NCI-H1092 (cell line): ENCODE measurements at places on chromosomes 12 and 14.

DNA sequence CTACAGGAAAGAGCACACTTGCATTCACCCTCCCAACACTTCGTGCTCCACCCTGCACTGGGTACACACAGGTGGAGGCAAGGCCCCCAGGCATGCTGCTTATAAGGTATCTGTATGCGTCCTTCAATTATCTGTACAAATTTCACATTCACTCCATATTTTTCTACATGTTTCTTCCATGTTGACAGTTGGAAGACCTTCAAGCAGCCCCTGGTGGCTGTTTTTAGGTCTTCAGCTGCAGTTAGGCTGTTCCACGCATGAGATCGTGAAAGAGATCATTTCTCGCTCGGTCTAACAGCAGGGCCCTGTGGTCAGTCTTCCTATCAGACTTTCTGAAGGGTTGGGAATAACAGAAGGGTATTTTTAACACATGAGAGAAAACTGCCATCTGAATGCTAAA lies 47.1 kb downstream of the PLXNC1 start:
- DNase-seq: no peak

GRCh38 chr12:49346659-49347310 lies at the start of gene DNAJC22:
Gene DNAJC22, plus strand, starts transcription at chr12:49346888. Its CDS starts 1,985 bp downstream, at chr12:49348873.
- DNase-seq: no peak

DNA sequence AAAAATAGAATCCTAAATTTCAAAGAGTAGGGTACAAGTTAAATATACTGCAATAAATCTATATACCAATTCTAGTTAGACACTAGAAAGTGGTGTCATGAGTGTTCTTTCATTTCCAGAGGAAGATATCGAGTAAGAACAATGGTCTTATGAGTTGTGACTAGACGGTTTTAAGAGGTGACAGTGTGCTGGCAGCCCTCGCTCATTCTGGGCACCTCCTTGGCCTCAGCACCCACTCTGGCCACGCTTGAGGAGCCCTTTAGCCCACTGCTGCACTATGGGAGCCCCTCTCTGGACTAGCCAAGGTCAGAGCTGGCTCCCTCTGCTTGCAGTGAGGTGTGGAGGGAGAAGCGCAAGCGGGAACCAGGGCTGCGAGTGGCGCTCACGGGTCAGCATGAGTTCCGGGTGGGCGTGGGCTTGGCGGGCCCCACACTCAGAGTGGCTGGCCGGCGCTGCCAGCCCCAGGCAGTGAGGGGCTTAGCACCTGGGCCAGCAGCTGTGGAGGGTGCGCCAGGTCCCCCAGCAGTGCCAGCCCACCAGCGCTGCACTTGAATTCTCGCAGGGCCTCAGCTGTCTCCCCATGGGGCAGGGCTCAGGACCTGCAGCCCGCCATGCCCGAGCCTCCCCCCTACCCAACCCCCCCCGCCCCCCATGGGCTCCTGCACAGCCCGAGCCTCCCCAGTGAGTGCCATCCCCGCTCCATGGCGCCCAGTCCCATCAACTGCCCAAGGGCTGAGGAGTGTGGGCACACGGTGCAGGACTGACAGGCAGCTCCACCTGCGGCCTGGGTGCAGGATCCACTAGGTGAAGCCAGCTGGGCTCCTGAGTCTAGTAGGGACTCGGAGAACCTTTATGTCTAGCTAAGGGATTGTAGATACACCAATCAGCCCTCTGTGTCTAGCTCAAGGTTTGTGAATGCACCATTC lies 18.7 kb downstream of the PRKD1 start:
- no peak for DNase-seq

DNA sequence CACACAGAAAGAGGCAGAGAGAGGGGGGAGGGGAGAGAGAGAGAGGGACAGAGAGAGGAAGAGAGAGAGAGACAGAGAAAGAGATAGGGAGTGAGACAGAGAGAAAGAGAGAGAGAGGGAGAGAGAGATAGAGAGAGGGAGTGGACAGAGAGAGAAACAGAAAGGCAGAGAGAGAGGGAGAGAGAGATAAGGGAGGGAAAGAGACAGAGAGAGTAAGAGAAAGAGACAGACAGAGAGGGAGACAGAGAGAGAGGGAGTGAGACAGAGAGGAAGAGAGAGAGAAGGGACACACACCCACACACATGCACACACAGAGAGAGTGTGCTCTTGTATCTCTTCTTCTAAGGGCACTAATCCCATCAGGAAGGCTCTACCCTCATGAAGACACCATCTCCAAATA lies 103.2 kb upstream of the ESRRB start:
- no peak for DNase-seq

GRCh38 chr14:98579140-98579539 lies 692.9 kb downstream of the BCL11B start:
- DNase-seq: no peak

DNA sequence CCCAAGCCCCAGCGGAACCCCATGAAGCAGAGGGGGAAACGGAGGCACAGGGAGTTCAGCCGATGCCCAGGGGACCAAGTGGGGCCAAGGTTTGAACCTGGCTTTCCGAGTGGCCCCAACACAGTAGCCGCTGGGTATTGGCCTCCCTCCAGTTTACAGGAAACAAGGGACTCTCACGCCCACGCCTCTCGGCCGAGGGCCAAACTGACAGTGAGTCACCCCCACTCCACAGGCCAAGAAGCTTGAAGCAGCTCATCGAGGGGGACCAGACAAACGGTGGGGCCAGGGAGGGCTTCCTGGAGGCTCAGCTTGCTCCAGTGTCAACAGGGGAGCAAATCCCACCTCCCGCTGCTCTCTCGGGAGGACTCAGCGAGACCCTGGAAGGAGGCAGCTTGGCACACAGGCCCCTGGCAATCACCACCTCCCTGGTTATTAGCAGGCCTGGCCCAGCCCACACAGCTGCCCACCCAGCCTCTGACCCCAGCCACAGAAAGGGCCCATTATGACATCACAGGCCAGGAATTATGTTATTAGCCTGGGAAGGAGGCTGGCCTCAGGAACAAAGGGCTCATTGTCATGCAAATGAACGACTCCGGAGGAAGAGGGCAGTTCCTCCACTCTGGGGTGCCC lies 54.6 kb downstream of the NCOR2 start:
- peak; percentile 49 for DNase-seq

DNA sequence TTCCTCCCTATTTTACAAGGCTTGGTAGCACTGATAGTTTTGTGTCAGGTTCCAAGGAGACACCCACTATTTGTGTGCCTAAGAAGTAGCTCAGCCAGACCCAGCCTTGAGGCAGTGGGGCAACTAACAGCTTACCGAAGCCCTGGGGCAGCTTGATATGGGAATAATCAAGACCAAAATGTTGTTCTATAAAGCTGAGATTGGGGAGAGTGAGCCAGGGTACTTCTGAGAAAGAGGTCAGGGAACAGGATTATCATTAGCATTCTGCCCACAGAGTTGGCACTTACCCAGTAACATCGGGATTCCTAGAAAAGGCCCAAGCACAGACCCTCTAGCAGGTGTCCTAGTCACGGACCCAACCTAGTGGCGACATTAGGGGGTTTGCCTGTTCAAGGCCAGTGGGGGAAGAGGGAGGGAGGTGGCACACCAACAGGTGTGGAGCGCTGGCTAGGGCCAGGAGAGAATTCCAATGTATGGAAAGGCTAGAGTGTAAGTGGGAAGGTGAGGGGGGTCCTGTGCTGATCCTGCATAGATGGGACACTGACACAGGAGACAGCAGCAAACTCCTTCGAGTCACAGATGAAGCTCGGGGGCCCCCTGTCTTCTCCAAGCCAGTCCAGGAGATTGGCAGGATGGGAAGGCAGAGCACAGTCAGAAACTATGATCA lies 4.9 kb downstream of the PPP1R3E start:
- DNase-seq: no peak

DNA sequence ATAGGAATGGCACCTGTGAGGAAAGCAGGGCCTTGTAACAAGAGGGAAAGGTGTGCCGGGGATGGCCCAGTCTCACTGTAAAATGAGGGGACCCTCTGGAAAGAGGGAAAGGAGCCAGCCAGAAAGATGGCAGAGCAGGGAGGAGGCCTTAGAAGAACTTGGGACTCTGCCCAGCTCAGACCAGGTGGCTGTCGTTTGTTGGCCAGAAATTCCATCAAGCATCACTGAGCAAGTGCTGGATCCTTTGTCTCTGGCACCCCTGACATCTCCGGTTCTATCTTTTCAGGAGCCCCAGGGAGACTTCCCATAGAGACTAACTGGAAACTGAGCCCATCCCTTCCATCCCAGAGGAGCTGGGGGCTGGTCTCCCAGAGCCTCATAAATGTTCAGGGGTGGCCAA lies 43.3 kb downstream of the DEGS2 start:
- DNase-seq: no peak

GRCh38 chr12:91178781-91179180 lies 3.8 kb downstream of the DCN start:
- DNase-seq: no peak

DNA sequence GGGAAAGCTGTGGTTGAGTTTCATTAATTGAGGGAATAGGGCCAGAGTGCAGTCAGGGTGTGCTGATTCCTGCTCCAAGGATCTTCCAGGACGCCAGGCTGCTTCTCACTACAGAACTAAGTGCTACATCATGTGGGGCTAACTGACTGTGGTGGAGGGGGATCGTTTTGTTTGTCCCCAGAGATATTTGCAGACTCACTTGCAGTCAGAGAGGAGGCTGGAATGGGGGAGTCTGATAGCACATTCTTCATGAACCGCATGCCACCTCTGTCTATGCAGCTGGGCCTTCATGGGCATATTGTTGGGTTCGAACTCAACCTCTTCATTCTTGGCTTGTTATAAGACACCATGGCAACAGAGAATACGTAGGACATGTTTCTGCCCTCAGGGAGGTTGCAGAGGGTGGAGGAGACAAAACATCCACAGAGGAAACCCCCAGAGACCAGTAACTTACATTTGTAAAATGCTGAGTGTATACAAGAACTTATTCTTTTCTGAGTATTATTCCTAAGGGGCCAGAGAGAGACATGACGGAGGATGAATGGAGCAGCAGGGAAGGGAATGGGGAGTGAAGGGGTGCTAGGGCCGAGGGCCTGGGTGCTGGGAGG lies 13.0 kb downstream of the KRT7 start:
- no peak for DNase-seq

DNA sequence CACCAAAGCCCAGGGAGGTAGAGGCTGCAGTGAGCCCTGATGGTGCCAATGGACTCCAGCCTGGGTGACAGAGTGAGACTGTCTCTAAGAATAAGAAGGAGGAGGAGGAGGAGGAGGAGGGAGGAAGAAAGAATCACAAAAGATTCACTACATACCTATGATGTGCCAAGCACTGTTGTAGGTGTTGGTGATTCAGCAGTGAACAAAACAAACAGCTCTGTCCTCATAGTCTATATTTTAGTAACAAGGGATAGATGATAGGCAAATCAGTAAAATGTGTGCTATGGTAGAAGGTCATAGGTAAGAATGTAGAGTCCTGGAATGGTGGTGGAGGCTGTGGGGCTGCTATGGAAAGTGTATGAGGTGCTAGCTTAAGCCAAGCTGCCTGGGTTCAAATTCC lies 18.0 kb upstream of the ABHD12B start:
- DNase-seq: no peak

GRCh38 chr12:63862187-63862968 lies 17.9 kb downstream of the SRGAP1 start:
- no peak for DNase-seq

- DNase-seq: no peak
Observed at GRCh38 chr12:31225656-31226535, 100.1 kb downstream of the SINHCAF start.

GRCh38 chr12:118368821-118369220 lies 3.9 kb downstream of the TAOK3 start:
- no peak for DNase-seq

DNA sequence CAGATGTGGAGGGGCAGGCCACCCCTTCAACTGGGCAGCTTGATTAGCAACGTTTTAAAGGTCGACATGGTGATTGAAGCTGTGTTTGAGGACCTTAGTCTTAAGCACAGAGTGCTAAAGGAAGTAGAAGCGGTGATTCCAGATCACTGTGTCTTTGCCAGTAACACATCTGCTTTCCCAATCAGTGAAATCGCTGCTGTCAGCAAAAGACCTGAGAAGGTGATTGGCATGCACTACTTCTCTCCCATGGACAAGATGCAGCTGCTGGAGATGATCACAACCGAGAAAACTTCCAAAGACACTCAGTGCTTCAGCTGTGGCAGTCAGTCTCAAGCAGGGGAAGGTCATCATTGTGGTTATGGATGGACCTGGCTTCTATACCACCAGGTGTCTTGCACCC lies 23.9 kb upstream of the AICDA start:
- no peak for DNase-seq

DNA sequence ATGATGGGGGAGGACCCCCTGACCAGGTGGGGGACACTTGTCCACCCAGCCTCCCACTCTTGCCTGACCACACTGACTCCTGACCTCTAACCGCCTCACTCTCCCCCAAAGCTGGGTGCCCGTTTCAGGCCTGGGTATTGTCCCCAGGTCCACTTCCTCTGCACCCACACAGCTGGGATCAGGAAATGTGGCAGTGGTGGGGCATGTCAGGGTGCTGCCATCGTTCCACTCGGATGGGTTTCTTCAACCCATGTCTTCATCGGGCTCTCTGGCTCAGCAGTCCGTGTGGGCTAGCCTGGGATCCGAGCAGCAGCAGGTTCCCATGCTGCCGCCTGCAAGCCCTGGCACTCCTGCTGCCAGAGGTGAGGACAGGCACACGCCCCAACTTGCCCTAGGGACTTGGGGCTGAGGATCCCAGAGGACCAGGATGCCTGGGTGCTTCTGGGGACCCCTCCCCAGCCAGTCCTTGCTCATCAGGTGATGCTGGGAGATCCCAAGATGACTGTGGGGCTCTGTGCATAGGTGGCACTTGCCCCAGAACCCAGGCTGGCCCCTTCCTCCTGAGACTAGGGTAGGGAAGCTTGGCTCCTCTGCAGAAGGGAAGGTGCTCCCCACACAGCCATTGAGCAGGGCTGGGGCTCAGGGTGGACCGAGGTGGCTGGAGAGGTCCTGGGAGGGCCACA lies 2.9 kb upstream of the CLBA1 start:
- DNase-seq: no peak

DNA sequence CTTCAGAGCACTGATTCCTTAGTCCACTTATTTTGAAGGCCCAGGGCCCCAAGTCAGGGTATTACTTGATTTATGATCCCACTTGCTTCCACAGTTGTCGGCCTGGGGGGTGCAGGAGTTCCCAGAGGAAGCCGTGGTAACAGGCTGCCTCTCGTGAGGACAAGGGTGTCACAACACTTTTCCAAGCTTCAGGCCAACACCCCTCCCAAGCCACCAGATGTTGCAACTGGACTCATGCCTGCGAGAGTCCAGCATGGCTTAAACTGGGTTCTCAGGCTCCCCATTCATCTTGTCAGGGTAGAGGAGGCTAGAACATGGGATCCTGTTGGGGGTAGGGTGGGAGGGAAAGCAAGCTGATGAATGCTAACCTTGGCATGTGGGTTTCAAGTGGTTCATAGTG lies 56.1 kb downstream of the BMP4 start:
- DNase-seq: no peak

GRCh38 chr12:47822401-47822800 lies 2.7 kb upstream of the HDAC7 start:
- DNase-seq: no peak

GRCh38 chr14:100069161-100069800 lies 4.1 kb downstream of the EVL start:
- no peak for DNase-seq

DNA sequence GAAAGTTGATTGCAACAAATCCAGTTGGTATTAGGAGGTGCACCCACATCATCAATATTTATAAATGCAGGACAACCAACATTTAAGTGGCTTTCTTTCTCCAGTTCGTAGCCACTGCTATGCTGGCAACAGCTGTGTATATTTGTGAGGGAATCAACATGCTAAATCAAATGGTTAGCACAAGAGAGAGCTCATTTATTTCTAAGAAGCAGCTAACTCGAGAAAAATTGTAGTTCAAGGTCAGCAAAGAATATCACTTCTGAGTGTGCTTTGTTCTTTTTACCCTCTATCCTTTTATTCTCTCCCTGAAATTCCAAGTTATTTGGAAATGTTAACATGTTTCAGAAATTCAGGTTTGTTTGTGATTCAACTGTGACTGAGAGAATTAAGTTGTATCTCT lies 137.3 kb downstream of the NAV3 start:
- DNase-seq: no peak
